ENCODE measurements at places on chromosomes 7 and 10. TPM values are rescaled to one million over a fixed set of nuclear protein-coding genes. Genes with fewer than 3 reads are reported as not detected.

Gene TRIM50
- total RNA-seq, result not detected

Gene ATP6V0A4
- 0.22 TPM for total RNA-seq

Gene MTPN
- total RNA-seq, result 125 TPM

Gene SLC26A3
- total RNA-seq, result not detected

Gene ERCC6
- 5.5 TPM for total RNA-seq

Gene EBLN1
- total RNA-seq, result not detected

Gene CLDN12
- total RNA-seq, result 23.8 TPM

Gene MUC12
- total RNA-seq, result 11.2 TPM

Gene CNNM1
- total RNA-seq, result 23.8 TPM

Gene OR2A12
- total RNA-seq, result not detected

Gene SLF2
- total RNA-seq, result 9.6 TPM

Gene CYP2C19
- total RNA-seq, result not detected

Gene CYP2W1
- not detected for total RNA-seq

Gene ASZ1
- not detected for total RNA-seq

Gene COL1A2
- total RNA-seq, result not detected

Gene TET1
- 0.52 TPM for total RNA-seq

Gene GALNT17
- not detected for total RNA-seq

Gene MMD2
- not detected for total RNA-seq

Gene RGR
- not detected for total RNA-seq

Gene UTF1
- total RNA-seq, result 0.16 TPM

Gene GSDME
- total RNA-seq, result 38.4 TPM

Gene MKX
- not detected for total RNA-seq

Gene FAM241B
- total RNA-seq, result 20.5 TPM

Gene PRLHR
- not detected for total RNA-seq

Gene WNT8B
- total RNA-seq, result not detected

Gene C10orf71
- not detected for total RNA-seq

Gene HABP2
- 0.09 TPM for total RNA-seq

Gene GHITM
- 203 TPM for total RNA-seq

Gene C10orf95
- 0.09 TPM for total RNA-seq

Gene LRRC18
- total RNA-seq, result not detected

Gene SPDYE5
- not detected for total RNA-seq

Gene ASAH2
- total RNA-seq, result 3.2 TPM

Gene NUP42
- 23.3 TPM for total RNA-seq

Gene CUL1
- 63.6 TPM for total RNA-seq

Gene PIP
- total RNA-seq, result 0.28 TPM

Gene HMX3
- total RNA-seq, result not detected

Measured in A549 treated with RU486 at 1 μM for 4 hours (cell line).